ENCODE measurements at places on chromosomes 6 and 20.

DNA sequence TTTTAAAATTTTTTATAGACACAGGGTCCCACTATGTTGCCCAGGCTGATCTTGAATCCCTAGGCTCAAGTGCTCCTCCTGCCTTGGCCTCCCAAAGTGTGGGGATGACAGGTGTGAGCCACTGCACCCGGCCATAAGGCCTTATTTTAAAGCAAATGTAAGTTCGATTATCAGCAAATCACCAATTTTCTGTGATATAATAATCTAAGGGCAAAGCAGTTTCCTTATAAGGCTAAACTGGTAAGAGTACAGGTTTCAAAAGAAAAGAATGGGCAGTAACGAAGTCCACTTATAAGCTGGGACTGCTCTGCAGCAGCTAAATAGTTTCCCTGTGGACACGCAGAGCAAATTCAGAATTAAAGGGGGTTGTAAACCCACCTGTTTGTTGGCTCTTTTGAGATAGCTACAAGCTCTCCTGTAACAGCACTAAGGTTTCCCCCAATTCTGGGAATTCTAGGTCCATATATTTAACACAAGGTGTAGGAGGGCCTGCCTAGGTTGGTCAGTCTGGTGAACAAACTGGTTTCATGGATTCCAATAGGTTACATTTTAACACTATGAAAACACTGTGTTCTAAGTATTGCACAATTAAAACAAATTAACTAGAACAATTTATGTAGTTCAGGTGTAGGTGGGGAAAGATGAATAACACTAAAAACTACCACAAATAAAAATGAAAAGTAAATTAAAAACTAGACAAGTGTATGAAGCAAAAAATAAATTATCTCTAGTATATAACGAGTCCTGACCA is 26.3 kb downstream of the LHFPL5 start:
- DNase-seq, result no peak

GRCh38 chr20:41175727-41176330 is 38.5 kb downstream of the PLCG1 start:
- no peak for DNase-seq

- DNase-seq, result no peak
Observed at GRCh38 chr20:39105551-39105950, 143.4 kb downstream of the DHX35 start.

GRCh38 chr6:10098756-10099528 is 315.9 kb downstream of the TFAP2A start:
- no peak for DNase-seq

DNA sequence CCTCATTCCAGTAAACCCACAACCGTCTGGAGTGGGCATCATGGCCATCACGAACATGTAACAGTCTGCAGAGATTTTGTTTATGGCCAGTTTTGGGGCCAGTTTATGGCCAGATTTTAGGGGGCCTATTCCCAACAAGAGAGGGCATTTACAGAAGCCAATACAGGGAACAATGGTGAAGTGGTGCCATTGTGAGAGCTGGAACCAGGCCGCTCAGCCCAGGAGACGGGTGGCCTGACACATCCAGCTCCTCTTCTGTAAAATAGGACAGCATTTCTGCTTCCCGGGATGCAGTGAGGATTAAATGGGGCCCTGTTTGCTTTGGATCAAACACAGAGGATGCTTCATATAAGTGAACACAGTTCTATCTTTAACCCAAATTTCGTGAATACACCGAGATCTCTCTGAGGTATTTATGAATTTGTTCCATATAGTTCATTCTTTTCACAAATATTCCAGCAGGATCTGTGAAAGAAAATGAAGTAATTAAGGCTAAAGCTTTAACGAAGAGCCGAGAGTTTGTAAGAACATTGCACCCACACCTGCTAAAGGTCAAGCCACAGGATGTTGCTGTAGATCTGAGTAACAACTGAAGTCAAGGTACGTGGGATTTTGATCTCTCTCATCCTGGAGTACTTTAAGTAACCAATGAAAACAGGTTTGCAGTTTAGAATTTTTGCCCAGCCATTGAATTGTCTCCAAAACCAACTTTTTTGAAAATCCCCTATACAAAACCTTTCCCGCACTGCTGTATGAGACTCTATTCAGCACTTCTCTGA is 14.5 kb upstream of the SIRPG start:
- DNase-seq, result no peak

DNA sequence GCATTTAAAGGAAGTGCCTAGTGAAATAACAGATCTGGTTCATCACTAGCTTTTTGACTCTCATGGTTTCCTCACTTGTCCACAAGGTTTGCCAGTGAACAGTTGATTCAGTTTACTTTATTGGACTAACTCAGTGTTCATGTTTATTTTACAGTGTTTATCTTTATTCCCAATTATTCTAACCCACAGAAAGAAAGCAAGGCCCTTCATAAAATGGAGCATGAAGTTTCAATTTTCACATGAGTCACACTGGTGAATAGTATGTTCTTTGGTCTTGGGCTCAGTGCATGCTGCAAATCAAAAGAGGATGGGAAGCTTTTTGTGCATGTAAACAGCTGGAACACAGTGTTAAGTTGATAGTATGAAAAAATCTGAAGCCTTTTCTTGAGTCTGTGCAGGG is 217.6 kb upstream of the HDDC2 start:
- DNase-seq, result no peak

- DNase-seq, result no peak
Observed at GRCh38 chr20:16758454-16759180, 10.5 kb downstream of the OTOR start.

- no peak for DNase-seq
Observed at GRCh38 chr6:109082188-109082577, 12.5 kb downstream of the SESN1 start.

GRCh38 chr6:150196942-150197745 is 54.3 kb downstream of the PPP1R14C start:
- DNase-seq, result no peak

DNA sequence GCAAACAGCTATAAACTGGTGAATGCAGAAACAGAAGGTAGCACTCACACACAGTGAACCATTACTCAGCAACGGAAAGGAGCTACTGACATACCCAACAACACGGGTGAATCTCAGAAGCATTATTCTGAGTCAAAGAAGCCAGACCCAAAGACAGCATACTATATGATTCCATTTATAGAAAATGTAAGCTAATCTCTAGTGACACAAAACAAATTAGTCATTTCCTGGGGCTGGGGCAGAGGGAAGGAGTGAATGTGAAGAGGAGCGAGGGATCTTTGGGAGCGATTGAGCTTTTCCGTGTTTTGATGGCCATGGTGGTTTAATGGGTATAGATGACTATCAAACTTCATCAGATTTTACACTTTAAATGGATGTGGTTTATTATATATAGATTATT is 614.6 kb downstream of the DHX35 start:
- DNase-seq, result no peak

- DNase-seq, result no peak
Observed at GRCh38 chr20:58175836-58176235, 52.6 kb downstream of the ANKRD60 start.

DNA sequence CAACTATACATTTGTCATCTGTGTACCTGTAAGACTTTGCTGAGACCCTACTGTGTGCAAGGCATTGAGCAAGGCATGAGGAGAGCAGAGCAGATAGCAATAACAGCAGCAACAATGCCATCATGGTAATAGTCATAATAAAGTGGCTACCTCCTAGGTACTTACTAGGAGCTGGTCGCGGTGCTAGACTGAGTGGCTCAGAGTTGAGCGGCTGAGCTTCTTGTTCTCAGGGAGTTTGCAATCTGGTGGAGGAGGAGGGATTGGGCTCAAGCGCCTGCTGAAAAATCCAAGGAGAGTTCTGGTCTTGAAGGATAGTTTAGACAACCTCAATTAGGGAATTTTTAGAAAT is 25.3 kb upstream of the CCDC167 start:
- no peak for DNase-seq

- DNase-seq, result no peak
Observed at GRCh38 chr6:96809119-96809518, 28.2 kb downstream of the GPR63 start.

- no peak for DNase-seq
Observed at GRCh38 chr6:148502083-148502772, 159.6 kb downstream of the SASH1 start.

GRCh38 chr6:101120747-101121146 is 239.6 kb upstream of the ASCC3 start:
- no peak for DNase-seq

GRCh38 chr6:27693766-27694546 is 218.2 kb downstream of the OR2B2 start:
- DNase-seq, result no peak

DNA sequence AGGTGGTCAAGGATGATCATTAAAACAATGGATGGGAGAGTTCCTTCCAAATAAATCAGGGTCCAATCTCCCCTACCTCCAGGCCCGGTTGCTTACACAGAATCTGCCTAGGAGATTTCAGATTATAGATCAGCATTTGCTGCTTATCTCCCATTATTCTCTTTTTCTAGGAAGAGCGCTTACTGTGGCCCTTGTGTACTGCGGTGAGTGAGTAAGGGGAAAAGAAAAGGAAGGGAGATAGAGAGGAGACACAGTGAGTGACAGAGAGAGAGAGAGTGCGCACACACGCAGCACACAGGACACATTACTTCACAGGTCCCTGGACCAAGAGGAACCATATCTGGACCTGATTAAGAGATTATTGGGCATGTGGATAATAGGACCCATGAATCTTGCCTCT is 6.2 kb downstream of the LATS1 start:
- no peak for DNase-seq

- no peak for DNase-seq
Observed at GRCh38 chr6:158418501-158418900, 106.2 kb downstream of the TULP4 start.

DNA sequence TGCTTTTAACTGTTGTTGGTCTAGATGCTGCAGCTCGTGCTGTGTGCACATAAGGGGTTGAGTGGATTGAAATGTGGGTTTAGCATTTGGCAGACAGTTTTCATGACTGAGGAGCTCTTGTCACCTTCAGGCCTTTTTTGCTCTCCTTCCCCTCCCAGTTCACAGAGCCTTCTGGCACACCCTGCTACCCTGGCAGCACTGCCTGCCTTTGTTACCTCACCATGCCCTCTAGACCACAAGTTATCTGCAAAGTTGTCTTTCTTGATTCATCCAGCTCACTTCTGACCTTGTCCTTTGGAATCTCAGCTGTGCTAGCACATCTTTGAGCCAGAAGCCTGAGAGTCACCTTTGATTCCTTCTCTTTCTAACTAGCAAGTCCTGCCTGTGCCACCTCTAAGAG is 348.9 kb upstream of the ZFP64 start:
- no peak for DNase-seq

- no peak for DNase-seq
Observed at GRCh38 chr20:47490795-47491194, 10.9 kb upstream of the NCOA3 start.

DNA sequence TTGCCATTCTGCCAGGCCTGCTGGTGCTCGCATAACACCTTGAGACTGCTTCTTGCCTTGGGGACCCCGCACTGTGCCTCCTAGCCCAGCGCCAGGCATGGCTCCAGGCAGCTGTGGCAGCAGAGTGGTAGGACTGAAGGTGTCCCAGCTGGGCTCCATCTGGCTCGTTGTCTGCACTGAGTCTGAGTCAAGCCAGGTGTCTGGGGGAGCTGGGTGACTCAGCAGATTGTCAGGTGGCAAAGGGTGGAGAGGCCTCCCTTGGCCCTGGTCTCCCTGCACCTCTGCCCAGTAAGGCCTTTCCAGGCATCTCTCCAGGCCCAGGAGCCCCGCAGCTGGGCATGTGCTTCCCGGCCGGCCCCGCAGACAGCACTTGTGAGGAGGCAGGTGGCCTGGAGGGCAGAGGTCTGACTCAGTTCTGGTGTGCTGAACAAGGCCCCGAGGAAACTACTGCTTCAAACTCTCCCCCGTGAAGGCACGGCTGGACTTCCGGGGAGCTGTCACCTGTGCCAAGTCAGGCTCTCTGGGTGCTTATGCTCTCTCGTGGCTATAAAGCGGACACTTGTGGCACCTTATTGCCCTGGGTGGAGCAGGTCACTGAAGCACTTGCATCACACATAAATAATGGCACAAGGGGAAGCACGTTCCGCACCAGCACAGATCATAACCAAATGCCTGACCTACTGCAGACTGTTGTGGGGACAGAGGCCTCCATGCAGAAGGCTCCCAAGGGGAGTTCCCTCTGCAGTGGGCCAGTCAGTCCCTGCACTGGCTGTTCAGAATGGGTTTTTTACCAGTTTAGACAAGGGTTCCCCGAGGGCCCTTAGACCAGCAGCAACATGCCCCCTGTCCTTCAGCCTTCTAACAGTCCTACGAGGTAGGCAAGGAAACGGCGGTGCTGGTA is 27.5 kb downstream of the FOXC1 start:
- DNase-seq, result no peak

GRCh38 chr20:44495802-44496481 is 20.3 kb downstream of the TTPAL start:
- DNase-seq, result no peak

DNA sequence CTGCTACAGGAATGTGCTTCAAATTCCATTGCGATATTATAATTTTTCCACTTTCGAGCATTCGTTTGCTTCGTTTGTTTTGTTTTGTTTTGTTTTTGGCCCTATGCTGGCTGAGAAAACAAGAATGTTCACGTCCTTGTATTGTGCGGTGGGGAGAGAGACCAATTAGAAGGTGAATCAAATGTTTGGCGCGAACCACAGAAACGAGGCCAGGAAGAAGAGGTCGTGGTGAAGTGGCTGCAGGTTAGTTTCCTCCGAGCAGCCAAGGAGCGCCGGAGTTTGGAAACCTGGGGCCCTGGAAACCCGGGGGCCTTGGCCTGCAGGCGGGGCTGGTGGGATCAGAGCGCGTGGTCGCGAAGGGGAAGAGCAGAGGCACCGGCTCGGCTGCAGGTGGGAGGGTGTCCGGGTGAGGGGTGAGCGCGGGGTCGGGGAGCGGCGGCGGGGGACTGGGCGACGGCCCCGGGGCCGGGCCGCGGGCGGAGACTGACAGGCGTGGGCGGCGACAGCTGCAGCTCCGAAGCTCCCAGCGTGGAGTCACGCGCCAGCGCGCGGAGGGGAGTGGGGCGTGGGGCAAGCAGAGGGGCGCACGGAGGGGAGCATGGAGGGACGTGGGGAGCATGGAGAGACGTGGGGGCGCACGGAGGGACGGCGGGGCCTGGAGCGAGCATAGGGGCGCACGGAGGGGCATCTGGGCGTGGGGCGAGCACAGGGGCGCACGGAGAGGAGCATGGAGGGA is 141.5 kb upstream of the PDE10A start:
- DNase-seq, result no peak

GRCh38 chr20:56780266-56780665 is 151.2 kb downstream of the TFAP2C start:
- DNase-seq, result no peak

DNA sequence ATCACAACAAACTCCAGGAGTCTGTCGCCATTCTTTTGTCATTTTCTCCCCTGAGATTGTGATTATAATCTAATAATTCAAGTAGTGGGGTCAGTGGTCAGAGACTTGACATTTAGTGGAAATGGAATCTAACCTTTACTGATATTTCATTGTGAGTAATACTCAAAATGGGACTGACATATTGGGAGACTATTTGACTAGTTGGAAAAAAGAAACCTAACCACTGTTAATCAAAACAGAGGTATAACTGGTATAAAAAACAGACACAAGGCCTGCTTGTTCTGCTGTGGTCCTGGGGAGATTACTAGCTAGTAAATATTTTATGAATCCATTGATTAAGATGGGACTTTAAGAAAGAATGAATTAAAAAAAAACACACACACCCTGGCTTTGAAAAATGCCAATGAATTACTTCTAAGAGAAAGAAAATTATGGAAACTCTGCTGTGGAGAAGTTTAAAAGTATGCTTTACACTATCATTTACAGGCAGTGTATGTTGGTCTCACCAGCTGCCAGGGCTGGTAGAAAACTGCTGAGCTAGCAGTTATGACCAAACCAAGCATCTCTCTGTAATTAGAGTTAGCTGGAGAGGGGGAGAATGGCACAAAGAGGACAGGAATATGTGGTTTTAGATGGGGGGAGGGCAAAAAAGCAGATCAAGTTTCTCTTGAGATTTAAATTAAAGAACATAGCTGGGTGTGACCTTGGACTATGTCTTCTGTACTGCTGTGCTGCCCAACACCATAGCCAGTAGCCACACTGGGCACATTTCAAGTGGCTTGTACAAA is 103.7 kb downstream of the FYN start:
- no peak for DNase-seq
